ENCODE measurements at places on chromosomes 3 and 15.

GRCh38 chr3:70281663-70282062, 30.8 kb downstream of the MDFIC2 start:
- no peak for DNase-seq

DNA sequence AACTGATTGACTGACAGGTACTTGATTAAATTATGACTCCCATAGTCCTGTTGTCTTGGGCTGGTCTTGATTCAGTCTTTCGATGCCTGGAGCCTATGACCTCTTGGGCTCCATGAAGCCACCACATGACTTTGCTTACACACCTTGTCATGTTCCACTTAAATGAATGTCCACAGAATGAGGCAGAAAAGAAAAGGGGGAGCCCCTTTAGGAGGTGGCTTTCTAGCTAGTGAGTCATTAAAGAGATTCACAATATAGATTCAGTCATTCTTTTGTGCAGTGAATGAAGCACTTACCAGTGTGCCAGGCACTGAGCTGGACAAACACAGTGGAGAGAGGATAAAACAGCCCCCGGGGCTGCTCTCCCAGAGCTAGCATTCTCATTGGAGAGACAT, 17.1 kb downstream of the VIPR1 start:
- DNase-seq = no peak

DNA sequence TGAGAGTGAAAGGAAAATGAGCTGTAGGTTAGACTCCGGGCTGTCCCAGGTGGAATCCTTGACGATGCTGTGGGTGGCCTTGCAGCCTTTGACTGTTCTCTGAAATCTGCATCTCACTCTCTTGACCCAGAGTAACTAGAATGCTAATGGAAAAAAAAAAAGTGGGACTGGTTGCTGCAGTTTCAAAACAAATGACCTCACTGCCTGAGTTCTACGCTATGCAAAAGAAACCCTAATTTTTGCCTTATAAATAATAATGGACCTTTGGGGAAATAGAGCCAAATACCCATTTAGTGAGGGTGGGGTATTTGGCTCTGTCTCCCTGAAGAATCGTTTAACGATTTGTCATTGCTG, 309.7 kb upstream of the C2CD4B start:
- DNase-seq = no peak

DNA sequence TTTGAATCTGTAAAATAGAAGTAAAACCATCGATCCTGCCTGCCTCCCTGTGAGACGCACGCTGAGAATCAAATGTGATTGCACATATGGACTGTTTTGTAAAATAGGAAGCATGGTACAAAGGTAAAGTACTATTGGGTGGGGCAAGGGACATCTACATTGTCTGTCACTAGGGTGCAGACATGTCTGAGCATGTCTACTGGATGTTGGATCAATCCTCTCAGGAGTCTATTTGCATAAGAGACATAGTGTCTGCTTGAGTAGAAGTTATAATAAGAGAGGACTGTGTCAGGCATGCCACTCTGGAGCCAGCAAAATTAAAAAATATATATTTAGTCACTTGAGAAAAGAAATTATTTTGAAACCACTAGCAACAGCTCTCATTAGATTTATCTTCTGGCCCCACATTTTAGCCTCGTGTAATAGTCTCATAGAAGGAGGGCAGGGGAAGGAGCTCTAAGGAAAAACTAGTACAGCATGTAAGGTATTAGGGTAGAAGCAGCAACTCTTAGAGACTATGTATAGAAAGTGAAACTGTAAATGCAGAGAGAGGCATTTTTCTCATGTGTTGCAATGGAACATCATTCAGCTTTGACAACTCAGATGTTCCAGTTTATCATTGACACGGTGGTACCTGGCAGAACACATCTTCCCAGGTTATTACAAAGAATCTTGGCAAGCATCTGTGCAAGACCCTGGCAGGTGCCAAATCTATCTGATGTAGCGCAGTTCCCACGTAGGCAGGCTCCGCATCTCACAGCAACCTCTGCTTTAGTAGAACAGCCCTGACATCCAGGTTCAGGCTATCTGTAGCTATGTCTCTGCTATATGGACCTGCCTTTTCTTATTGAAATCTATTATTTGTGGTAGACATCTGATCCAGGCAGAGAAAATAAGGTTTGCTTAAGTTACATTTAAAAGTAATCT, 85.2 kb upstream of the CHL1 start:
- no peak for DNase-seq

GRCh38 chr3:94001191-94001590, 21.2 kb downstream of the ARL13B start:
- DNase-seq = no peak

- no peak for DNase-seq
These were observed 487.4 kb upstream of the PROK2 start for GRCh38 chr3:72272356-72272755.

GRCh38 chr3:37598808-37599581, 262.7 kb upstream of the CTDSPL start:
- DNase-seq = no peak

DNA sequence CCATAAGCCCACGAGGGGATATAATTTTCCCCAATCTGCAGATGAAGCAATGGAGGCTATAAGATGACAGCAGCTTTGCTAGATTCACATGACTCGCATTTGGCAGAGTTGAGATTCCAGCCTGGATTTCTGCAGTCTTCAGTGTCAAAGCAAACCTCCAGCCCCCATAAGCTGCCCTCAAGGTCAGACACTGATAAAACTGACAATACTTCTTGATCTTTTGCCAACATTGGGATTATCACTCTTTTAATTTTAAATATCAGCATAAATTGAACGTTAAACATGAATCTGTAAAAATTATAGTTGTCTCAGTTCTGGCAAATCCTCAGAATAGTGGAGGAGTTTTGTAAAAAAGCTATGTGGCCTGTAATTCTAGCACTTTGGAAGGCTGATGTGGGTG, 234.1 kb upstream of the TRIM42 start:
- DNase-seq = no peak

DNA sequence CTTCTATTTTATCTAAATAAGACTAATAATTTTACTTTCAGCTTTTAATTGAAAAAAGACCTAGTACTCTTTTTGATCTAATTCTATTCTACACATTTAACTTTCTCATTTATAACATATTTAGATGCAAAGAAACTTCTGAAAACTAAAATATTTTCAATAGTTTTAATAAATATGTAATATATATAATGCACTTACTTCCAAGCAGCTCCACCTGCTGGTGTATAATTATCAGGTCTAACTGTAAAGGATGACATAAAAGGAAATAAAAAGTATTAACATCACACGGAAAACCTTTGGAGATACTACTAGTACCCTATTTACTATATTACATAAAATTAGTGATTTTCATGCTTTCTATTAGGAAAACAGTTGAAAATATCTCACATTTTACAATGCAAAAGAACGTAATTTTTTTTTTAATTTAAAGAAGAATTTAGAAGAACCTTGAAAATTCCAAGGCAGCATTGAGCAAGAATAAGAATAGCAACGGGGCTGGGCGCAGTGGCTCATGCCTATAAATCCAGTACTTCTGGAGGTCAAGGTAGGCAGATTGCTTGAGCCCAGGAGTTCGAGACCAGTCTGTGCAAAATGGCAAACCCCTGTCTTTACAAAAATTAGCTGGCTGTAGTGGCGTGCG, 10.2 kb downstream of the PLSCR5 start:
- DNase-seq = peak; percentile 1

DNA sequence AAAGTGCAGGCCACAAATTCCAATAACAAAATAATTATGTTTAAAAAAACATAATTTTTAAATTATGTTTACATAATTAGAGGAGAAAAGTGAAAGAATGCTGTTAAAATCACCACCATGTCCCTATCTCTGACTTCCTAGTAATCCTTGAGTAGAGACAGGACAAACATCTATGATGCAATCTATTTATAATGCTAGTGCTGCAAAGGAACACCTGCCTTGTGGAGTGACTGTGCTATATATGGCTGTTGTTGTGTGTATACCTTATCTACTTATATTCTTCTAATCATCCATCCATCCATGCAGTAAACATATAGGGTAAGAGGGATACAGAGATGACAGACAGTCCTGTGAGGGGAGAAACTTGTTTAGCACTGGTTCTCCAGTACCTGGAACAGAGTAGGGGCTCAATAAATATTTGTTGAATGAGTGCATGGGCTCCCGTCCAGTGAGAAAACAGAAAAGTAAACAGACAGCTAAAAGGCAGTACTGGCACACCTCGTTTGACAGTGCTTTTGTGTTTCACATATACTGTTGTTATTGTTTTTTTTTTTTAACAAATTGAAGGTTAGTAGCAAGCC, 229.3 kb upstream of the UBE2E1 start:
- DNase-seq = no peak

GRCh38 chr15:36208868-36209582, 370.4 kb upstream of the CDIN1 start:
- no peak for DNase-seq

GRCh38 chr3:130488288-130488687, 28.7 kb upstream of the COL6A6 start:
- DNase-seq = no peak

- DNase-seq = no peak
These were observed 36.9 kb downstream of the PLS1 start for GRCh38 chr3:142633073-142633472.

- no peak for DNase-seq
These were observed 3.1 kb downstream of the PARP3 start for GRCh38 chr3:51945031-51945840.

- no peak for DNase-seq
These were observed 11.5 kb downstream of the CCDC80 start for GRCh38 chr3:112629425-112629824.

- DNase-seq = no peak
These were observed 36.7 kb downstream of the PLOD2 start for GRCh38 chr3:146124126-146124801.

DNA sequence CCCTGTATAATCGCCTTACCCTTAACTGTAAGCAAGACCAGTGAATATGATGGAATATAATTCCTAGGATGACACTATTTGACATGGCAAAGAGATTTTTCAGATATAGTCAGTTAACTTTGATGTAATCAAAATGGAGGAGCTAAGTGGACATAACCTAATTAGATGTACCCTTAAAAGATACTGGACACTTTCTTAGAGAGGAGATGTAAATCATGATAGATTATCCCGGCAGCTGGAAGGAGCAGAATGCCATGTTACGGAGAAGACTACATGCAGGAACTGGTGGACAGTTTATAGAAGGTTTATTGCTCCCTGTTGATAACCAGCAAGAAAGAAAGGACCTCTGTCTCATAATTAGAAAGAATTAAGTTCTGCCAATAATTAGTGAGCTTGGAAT, 1142.9 kb downstream of the SI start:
- no peak for DNase-seq

- no peak for DNase-seq
These were observed 207.2 kb downstream of the ZBTB20 start for GRCh38 chr3:114939920-114940319.

DNA sequence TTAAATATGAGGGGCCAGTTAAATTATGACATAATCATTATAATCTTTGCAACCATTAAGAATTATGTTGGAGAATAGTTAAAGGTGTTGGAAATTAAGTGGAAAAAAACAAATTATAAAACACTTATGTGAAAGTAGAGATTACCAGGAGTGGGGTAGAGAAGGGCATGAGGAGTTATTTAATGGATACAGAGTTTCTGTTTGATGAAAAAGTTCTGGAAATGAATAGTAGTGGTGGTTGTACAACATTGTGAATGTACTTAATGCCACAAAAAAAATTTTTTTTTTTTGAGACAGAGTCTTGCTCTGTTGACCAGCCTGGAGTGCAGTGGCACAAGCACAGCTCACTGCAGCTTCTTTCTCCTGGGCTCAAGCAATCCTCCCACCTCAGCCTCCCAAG, 25.1 kb upstream of the TNIK start:
- DNase-seq = no peak

GRCh38 chr3:96860882-96861281, 46.5 kb downstream of the EPHA6 start:
- DNase-seq = no peak

- DNase-seq = no peak
These were observed 173.5 kb downstream of the KLF13 start for GRCh38 chr15:31499953-31500765.

DNA sequence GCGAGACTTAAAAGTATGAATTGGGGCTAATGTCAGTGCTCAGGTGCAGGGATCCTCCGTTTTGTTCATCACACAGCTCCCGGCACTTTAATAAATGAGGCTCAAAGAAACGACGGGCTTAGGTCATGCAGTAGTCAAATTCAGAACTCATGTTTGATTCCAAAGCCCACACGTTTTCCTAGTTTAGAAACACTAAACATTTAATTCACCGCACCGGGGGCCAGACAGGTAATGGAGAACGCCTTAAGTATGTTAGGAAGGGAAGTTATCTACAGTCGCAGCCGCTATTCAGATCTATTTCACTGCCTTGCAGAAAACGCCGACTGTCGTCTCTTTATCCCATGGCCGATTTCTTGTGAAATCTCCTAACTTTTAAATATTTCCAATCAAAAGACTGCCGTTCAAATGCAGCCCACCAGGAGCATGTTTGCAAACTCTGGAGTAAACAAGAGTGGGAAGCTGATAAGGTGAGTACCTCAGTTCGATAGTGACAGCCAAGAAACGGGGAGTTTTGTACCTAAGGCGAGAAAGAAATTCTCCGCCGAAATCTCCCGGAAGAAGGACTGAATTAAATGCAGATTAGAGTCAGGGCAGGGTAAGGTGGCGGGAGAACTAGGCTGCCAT, 569 bp downstream of the HIGD2B start:
- DNase-seq = no peak

DNA sequence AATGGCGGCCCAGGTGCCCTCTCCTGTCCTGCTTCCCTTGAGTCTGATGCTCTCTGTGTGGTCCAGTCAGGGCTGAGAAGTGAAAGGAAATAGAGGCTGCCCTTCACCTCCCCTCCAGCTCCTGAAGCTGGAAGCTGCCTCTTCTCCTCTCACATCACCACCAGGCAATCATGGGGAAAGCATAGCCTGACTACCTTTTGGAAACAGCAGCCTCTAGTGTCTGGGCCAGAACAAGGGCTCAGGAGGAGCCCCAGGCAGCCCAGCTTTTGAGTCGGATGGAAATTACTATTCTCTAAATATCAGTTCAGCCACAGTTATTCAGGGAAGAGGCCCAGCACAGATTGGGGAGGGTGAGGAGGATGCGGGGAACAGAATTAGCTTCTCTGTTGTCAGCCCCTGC, 43.3 kb upstream of the CCDC174 start:
- DNase-seq = no peak

DNA sequence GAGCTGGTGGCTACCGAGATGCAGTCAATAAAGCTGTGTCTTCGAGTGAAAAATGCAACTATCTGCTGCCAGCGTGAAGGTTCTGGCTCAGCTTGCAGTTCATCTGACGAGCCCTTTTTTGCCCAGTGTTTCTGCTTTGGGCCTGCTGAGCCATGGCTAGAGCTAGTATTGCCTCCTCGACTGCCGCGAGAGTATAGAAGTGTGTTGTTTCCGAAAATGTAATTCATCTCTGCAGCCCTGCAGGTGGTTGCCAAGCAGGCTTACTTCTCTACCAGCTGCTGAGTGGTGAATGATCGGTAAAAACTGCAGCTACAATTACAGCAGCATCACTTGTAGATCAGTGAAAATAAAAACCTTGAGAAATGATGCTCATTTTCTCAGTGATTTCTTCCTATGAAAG, 114.8 kb downstream of the DLG1 start:
- DNase-seq = no peak

GRCh38 chr3:45204136-45204535, 22.0 kb downstream of the TMEM158 start:
- DNase-seq = no peak

GRCh38 chr3:171358881-171359198, 101.4 kb downstream of the TNIK start:
- DNase-seq = no peak
